Uterus (tissue), 4 donors: ENCODE measurements at places on chromosomes 2 and 18. TPM values are rescaled to one million over a fixed set of nuclear protein-coding genes. Genes with fewer than 3 reads are reported as not detected.

DNA sequence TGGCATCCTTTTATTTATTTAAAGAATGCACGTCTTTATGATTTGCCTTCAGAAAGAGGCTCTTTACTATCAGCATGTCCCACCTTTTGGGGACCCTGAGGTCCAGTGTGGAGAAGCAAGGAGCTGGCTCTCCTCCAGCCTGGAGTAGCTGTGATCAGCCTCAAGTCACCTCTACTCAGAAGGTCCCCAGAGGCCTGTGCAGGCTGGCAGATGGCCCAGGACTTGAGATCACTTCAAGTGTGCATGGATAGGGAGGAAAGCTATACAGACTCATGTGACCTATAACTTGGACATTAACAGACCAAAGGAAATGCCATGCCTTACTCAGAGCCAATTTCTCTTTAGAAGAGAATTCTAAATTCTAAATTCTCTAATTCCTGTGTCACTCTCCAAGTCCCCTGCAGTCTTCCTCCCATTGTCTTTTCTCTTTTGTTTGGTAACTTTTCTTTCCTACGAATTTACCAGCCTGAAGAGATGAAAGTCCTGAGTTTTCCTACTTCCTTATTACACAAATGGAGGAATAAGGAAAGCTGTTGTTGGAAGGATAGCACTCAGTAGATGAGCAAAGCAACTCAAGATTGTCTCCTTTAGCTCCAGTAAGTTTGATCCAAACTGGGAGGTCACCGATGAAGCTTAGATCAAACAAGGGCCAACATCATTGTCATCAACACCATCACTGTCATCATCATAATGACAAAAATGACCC, 163.9 kb downstream of the GFPT1 start:
- no peak for DNase-seq

DNA sequence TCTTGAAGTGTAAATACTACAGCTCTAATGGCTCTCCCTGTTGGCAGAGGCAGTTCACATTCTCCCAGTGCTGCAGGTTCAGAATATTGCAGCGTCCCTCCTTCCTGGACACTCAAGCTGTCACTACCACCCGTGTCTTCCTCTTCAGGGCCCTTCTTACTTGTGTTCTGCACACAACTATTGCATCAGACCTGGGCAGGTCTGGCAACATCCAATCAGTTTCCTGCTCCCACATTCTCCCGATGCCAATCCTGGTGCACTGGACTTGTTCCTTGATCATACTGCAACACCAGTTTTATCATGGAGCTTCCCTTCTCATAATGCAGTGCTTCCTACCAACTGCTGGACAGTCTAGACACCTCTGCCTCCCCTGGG, 161.5 kb downstream of the CAPN13 start:
- DNase-seq = no peak

DNA sequence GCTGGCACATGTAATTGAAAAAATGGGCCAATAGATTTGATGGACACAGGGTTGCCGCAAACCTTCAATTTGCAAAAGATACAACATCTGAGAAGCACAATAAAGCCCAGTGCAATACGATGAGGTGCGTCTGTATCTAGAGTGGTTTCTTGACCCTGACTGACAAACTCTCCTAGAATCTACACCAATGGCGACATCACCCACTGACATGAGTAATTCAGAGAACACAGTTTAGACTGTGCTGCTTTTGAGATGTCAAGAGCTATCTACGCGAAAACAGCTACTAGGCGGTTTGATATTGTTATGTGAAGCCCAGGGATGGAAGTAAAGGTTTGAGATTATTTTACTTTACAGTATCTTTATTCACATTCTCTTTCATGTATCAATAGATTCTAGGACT, 104.9 kb downstream of the EIPR1 start:
- no peak for DNase-seq

The GPR155 gene
- 6.6 TPM for total RNA-seq

The OSBPL6 gene
- 1.8 TPM for total RNA-seq
